ENCODE measurements at places on chromosomes 13 and 19.

- no peaks in the 10 kb centered on the region for H3K27me3 ChIP-seq
- H3K4me1 ChIP-seq = peaks cover 11% of the 10 kb centered on the region
- DNase-seq = peak; percentile 66
- H3K4me3 ChIP-seq = peak overlapping the region; percentile 46
- no peak overlapping the region for H3K27ac ChIP-seq
- H3K36me3 ChIP-seq = peaks cover 4% of the 10 kb centered on the region
Observed at GRCh38 chr19:15195371-15196334, 5.1 kb downstream of the NOTCH3 start.

DNA sequence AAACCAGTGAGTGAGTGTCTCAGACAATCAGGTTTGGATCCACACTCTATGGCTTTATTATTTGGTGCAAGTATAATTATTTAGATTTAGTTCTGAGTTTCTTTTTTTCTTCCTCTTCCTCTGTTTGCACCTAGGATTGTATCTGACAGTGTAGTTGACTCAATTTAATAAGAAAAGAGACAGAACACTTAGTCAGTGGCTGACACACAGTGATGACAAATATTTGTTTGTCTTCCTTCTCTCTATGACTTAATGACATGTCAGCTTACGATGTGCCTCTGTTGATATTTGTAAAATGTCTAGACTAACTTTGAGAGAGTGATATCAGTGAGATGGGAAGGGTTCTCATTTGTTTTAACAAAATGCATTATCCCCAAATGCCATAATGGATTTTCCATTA lies 129.5 kb upstream of the SLC10A2 start:
- no peak overlapping the region for H3K27ac ChIP-seq
- H3K27me3 ChIP-seq = peaks cover 24% of the 10 kb centered on the region
- no peaks in the 10 kb centered on the region for H3K4me1 ChIP-seq
- no peaks in the 10 kb centered on the region for H3K36me3 ChIP-seq
- H3K4me3 ChIP-seq = no peak overlapping the region

- H3K27me3 ChIP-seq = no peaks in the 10 kb centered on the region
- H3K4me3 ChIP-seq = no peak overlapping the region
- peaks cover 6% of the 10 kb centered on the region for H3K36me3 ChIP-seq
- peak; percentile 92 for DNase-seq
- H3K27ac ChIP-seq = peak overlapping the region; percentile 77
- H3K4me1 ChIP-seq = peaks cover 67% of the 10 kb centered on the region
Observed at GRCh38 chr13:93248627-93249047, 22.0 kb downstream of the GPC6 start.

- H3K27ac ChIP-seq = no peak overlapping the region
- H3K36me3 ChIP-seq = no peaks in the 10 kb centered on the region
- no peaks in the 10 kb centered on the region for H3K4me1 ChIP-seq
- DNase-seq = no peak
Observed at GRCh38 chr13:53060840-53061490, 32.4 kb downstream of the OLFM4 start.

- H3K36me3 ChIP-seq = no peaks in the 10 kb centered on the region
- H3K27ac ChIP-seq = peak overlapping the region; percentile 82
- H3K4me1 ChIP-seq = peaks cover 18% of the 10 kb centered on the region
- no peaks in the 10 kb centered on the region for H3K27me3 ChIP-seq
- peak; percentile 29 for DNase-seq
- H3K4me3 ChIP-seq = peak overlapping the region; percentile 81
Observed at GRCh38 chr19:11737964-11738745, 591 bp downstream of the ZNF823 start.

DNA sequence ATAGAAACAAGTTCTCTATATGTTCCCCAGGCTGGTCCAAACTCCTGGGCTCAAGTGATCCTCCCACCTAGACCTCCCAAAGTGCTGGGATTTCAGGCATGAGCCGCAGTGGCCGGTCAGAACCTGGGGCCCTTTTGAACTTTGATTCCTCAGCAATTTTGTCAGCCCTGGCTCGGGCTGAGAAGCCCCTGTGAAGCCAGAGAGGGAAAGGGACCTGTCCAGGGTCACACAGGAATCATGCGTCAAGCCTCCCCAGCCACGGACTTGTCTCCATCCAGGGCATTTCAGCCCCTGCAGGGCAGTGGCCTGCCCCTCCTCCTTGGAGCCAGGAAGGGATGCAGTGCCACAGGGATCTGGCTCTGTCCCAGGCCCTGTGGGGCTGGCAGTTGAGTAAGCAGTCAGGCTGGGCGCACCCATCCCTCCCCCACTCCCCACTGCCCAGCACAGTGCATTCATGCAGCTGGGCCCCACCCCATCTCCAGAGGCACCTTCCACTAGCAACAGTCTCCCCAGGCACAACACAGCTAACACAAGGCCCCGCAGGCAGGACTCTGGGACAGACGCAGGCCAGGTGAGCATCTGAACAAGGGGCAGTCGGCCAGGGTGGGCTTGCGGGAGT lies at the start of gene CAPS:
Gene CAPS (plus strand): TSS at position 516 of the 619 bp plus-strand sequence. CDS start 153 bp downstream, outside the sequence.
- no peaks in the 10 kb centered on the region for H3K4me1 ChIP-seq
- no peak for DNase-seq
- H3K36me3 ChIP-seq = peaks cover 32% of the 10 kb centered on the region
- no peak within 1 kb of the TSS for H3K4me3 ChIP-seq
- H3K27ac ChIP-seq = no peak within 1 kb of the TSS

DNA sequence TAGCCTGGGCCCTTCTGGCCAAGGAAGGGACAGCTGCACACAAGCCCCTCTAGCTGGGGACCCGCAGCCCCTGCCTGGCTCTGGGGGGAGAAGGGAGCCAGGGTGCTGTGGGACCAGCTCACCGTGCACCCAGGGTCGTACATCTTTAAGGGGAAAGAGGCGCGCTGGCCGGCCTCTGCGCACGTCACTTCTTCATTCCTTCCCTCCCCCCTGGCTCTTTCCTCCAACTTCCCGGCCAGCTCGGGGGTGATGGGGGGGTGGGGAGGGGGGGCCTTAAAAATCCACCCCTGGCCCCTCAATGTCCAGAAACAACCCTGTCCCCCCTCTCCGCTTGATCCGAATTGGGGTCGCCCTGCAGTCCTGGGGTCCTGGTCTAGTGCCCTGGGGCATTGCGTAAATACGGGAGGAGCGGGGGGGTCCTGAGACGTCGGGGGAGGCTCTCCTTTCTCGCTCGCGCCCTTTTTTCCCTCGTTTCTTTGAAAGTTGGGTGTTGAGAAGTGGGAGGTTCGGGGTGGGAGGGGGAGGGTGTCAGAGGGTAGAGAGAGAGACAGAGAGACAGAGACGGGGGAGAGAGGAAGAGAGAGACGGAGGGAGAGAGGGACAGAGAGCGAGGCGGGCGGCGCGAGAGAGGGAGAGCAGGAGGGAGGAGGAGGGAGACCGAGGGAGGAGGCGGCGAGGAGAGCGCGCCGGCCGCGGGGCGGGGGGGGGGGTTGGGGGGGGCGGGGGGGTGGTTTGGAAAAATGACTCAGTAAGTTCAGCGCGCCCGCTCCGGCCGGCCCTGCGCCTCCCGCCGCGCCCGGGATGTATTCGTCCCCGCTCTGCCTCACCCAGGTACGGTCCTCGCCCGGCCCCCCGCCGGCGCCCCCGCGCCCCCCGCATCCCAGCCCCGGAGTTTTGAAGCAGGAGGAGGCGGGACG lies at the start of gene NFIC:
Gene NFIC (plus strand): TSS at position 748 of the 917 bp plus-strand sequence. CDS start 54 bp downstream, at position 802.
- H3K4me3 ChIP-seq = peak within 1 kb of the TSS; percentile 78
- H3K27me3 ChIP-seq = no peaks in the 10 kb centered on the region
- peaks cover 4% of the 10 kb centered on the region for H3K36me3 ChIP-seq
- peaks cover 54% of the 10 kb centered on the region for H3K4me1 ChIP-seq
- peak within 1 kb of the TSS; percentile 96 for H3K27ac ChIP-seq

- H3K36me3 ChIP-seq = peaks cover 16% of the 10 kb centered on the region
- H3K4me3 ChIP-seq = no peak overlapping the region
- no peak for DNase-seq
- no peaks in the 10 kb centered on the region for H3K27me3 ChIP-seq
- H3K27ac ChIP-seq = no peak overlapping the region
Observed at GRCh38 chr13:98409281-98409680, 167.6 kb downstream of the STK24 start.

- H3K4me3 ChIP-seq = no peak overlapping the region
- DNase-seq = no peak
- peaks cover 15% of the 10 kb centered on the region for H3K36me3 ChIP-seq
- H3K27me3 ChIP-seq = no peaks in the 10 kb centered on the region
Observed at GRCh38 chr19:6271721-6272410, 7.9 kb downstream of the MLLT1 start.

GRCh38 chr19:7701654-7702457 lies at the start of gene FCER2:
Gene FCER2, minus strand, starts transcription at chr19:7702131. Its CDS starts 2,371 bp downstream, at chr19:7699760.
- H3K27ac ChIP-seq = no peak within 1 kb of the TSS
- no peaks in the 10 kb centered on the region for H3K36me3 ChIP-seq
- DNase-seq = no peak
- H3K4me3 ChIP-seq = no peak within 1 kb of the TSS
- no peaks in the 10 kb centered on the region for H3K4me1 ChIP-seq

- peaks cover 4% of the 10 kb centered on the region for H3K4me1 ChIP-seq
- H3K27ac ChIP-seq = no peak overlapping the region
- H3K27me3 ChIP-seq = no peaks in the 10 kb centered on the region
- no peak for DNase-seq
- H3K36me3 ChIP-seq = no peaks in the 10 kb centered on the region
Observed at GRCh38 chr13:52815330-52815729, 33.1 kb downstream of the PCDH8 start.

DNA sequence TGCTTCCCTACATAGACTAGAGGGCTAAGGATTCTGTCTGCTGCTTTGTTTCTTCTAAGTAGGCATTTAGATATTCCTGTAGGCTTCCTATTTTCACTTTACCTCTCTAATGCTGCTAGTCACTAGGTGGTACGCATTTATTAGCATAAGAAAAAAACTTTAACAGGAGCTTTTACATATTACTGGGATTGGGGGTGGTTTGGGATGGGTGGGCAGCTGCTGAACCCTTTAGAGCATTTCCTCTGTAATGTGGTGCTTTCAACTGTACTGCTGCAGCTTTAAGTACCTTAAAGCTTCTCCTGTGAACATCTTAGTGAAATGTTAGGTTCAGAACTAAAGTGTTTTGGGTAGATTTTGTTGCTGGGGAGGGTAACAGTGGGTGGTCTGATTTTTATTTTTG lies 92.6 kb downstream of the ZNF486 start:
- H3K27ac ChIP-seq = no peak overlapping the region
- no peak overlapping the region for H3K4me3 ChIP-seq
- no peaks in the 10 kb centered on the region for H3K27me3 ChIP-seq
- no peaks in the 10 kb centered on the region for H3K36me3 ChIP-seq
- no peaks in the 10 kb centered on the region for H3K4me1 ChIP-seq

DNA sequence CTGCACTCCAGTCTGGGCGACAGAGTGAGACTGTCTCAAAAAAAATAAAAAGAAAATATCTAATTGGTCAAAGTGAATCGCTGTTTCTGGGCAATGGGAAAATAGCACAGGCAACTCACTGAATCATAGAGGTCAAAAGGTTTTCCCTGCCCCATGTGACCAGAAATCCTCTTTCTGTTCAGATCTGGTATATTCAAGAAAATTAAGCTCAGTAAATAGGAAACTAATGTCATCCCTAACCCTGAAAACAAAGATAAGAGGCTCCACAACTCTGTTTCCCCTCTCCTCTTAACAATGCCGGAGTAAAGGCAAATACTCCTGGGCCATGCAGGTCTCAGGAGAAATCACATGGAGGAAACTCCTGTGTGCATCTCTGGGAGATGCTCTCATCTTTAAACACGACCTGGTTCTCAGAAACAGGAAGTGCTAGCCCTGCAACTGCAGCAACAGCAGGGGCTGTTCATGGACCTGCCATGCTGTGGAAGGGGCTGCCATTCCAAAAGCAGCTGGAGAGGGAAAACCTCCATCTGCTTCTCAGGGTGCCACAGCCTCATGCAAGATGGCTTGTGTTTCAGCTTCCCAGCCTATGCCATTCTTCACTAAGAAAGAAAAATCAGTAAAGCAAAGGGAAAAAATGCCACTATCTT lies 47.5 kb upstream of the SLC7A9 start:
- H3K4me1 ChIP-seq = no peaks in the 10 kb centered on the region
- H3K36me3 ChIP-seq = peaks cover 7% of the 10 kb centered on the region
- no peak for DNase-seq
- H3K27me3 ChIP-seq = no peaks in the 10 kb centered on the region
- no peak overlapping the region for H3K27ac ChIP-seq

DNA sequence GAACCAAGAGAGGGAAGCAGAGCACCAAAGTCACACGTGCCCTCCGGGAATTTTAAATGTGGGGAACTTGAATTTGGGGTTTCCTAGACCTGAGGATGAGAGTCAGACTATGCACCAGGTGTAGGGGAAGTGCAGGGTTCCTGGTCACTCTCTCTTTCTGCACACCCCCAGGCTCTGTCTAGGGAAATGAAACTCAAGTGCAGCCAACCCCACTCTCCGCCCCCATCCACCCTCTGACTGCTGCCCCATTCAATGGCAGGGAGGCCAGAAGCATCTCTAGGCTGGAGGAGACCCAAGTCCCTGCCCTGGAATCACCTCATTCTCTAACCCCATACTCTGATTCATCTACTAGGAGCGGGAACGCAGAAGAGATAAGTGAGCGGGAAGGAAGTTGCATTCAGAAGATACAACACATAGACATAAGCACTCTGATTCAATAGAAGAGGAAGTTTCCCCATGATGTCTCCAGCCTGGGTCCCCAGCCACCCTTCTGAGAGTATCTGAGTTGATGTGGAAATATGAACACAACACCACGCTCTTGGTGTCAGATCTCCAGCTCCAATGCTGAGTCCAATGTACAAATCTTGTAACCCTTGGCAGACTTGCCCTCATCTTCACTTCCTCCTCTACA lies 4.7 kb upstream of the SIGLEC14 start:
- no peak overlapping the region for H3K4me3 ChIP-seq
- no peak for DNase-seq
- H3K36me3 ChIP-seq = no peaks in the 10 kb centered on the region
- no peaks in the 10 kb centered on the region for H3K4me1 ChIP-seq

DNA sequence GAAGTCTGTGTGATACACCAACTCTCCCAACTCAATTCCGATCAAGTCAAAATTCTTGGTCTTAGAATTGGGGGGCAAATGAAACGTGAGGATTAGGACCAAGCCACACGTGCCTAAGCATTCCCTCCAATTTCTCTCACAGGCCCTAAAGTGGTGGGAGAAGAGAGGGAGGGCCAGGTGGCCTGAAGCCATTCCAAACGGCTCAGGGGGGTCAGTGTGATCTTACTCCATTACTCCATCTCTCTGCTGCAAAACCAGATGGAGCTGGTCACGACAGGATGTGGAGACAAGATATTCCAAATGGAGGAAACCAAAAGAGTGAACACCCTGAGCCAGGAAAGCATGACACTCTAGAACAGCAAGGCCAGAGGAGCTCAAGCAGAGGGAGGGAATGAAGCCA lies 195.4 kb downstream of the FOXO1 start:
- no peaks in the 10 kb centered on the region for H3K4me1 ChIP-seq
- H3K27ac ChIP-seq = no peak overlapping the region
- no peaks in the 10 kb centered on the region for H3K36me3 ChIP-seq
- H3K4me3 ChIP-seq = no peak overlapping the region
